ENCODE measurements at places on chromosomes 16 and 17. TPM values are rescaled to one million over a fixed set of nuclear protein-coding genes. Genes with fewer than 3 reads are reported as not detected.

GRCh38 chr16:66899310-66899944 is 19.1 kb downstream of the PDP2 start:
- H3K4me3 ChIP-seq, result no peak overlapping the region
- H3K27ac ChIP-seq, result peak overlapping the region; percentile 80
- H3K4me1 ChIP-seq, result peaks cover 56% of the 10 kb centered on the region
- no peaks in the 10 kb centered on the region for H3K36me3 ChIP-seq

GRCh38 chr17:12907477-12907876 is 110.3 kb downstream of the ELAC2 start:
- no peaks in the 10 kb centered on the region for H3K4me1 ChIP-seq
- no peak overlapping the region for H3K4me3 ChIP-seq
- H3K36me3 ChIP-seq, result no peaks in the 10 kb centered on the region
- no peaks in the 10 kb centered on the region for H3K27me3 ChIP-seq
- H3K27ac ChIP-seq, result no peak overlapping the region

- peaks cover 56% of the 10 kb centered on the region for H3K4me1 ChIP-seq
- peaks cover 39% of the 10 kb centered on the region for H3K27me3 ChIP-seq
- H3K27ac ChIP-seq, result no peak overlapping the region
- no peak overlapping the region for H3K4me3 ChIP-seq
These were observed 94.5 kb downstream of the ZDHHC7 start for GRCh38 chr16:84916850-84917249.

DNA sequence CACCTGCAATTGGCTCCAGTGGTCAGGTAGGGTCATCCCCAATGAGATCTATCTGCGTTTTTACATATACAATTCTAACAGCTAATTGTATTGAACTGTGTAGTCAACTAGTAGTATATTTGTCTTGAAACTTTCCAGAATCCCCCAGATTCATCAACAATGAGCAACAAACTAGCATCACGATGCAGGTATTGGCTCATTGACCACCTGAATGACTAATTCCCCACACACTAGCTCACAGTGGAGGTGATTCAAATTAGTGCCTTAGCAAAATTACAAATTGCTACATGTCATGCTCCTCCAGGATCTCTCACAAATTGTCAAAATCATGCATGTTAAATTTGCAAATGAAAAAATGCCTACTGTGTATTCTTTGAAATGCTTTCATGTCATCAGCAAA is 62.8 kb upstream of the MPHOSPH6 start:
- H3K4me1 ChIP-seq, result no peaks in the 10 kb centered on the region
- no peak for DNase-seq
- H3K27me3 ChIP-seq, result peaks cover 2% of the 10 kb centered on the region
- H3K4me3 ChIP-seq, result no peak overlapping the region
- no peaks in the 10 kb centered on the region for H3K36me3 ChIP-seq

GRCh38 chr16:83198977-83199376 is 572.2 kb downstream of the CDH13 start:
- no peak for DNase-seq
- no peaks in the 10 kb centered on the region for H3K4me1 ChIP-seq
- no peak overlapping the region for H3K4me3 ChIP-seq
- no peaks in the 10 kb centered on the region for H3K36me3 ChIP-seq

DNA sequence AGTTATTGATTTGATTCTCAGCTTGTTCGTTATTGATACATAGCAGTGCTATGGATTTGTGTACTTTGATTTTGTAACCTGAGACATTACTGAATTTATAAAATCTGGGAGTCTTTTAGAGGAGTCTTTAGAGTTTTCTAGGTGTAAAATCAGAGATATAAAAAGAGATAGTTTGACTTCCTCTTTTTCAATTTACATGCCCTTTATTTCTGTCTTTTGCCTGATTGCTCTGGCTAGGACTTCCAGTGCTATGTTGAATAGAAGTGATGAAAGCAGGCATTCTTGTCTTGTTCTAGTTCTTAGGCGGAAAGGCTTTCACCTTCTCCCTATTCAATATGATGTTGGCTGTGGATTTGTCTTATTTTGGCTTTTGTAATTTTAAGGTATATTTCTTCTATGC is 106.2 kb downstream of the PHKB start:
- no peaks in the 10 kb centered on the region for H3K27me3 ChIP-seq
- H3K4me3 ChIP-seq, result no peak overlapping the region
- H3K27ac ChIP-seq, result no peak overlapping the region
- no peak for DNase-seq

- no peak overlapping the region for H3K4me3 ChIP-seq
- H3K27ac ChIP-seq, result peak overlapping the region; percentile 43
- no peaks in the 10 kb centered on the region for H3K27me3 ChIP-seq
- no peaks in the 10 kb centered on the region for H3K4me1 ChIP-seq
- no peaks in the 10 kb centered on the region for H3K36me3 ChIP-seq
These were observed 107.3 kb upstream of the MAF start for GRCh38 chr16:79707876-79708275.

- no peak overlapping the region for H3K4me3 ChIP-seq
- no peak overlapping the region for H3K27ac ChIP-seq
- H3K27me3 ChIP-seq, result peaks cover 7% of the 10 kb centered on the region
- DNase-seq, result no peak
- peaks cover 7% of the 10 kb centered on the region for H3K4me1 ChIP-seq
These were observed 162.0 kb downstream of the NTN1 start for GRCh38 chr17:9183306-9183705.

DNA sequence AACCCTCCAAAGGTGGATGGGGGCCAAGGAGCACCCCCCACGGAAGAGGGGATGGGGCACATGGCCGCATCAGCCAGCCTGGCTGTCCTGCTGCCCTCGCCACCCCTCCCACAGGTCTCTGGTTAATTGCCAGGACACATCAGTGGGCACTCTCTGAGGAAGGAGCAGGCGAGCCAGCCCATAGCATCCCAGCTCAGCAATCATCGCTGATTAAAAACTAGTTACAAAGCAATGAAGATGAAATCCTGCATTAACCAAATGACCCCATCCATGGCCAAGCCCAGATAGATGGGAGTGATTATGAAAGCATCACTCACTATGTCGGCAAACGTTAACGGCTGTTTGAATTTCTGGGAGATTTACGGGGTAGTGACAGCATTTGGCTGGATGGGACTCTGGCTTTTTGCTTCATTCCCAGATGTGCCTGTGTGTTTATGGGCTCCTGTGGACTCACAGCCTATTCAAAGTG is 45.3 kb downstream of the CCDC182 start:
- H3K36me3 ChIP-seq, result no peaks in the 10 kb centered on the region
- H3K4me3 ChIP-seq, result no peak overlapping the region

The SLC5A10 gene
- total RNA-seq, result not detected

The IL34 gene
- 10.2 TPM for total RNA-seq

The GDPD3 gene
- total RNA-seq, result 3.3 TPM

Measured in muscle of leg (tissue), 16 donors.